D721Med (cell line): ENCODE measurements at places on chromosomes 13 and 19.

GRCh38 chr13:48448959-48449614, 36.2 kb upstream of the LPAR6 start:
- no peak for DNase-seq

DNA sequence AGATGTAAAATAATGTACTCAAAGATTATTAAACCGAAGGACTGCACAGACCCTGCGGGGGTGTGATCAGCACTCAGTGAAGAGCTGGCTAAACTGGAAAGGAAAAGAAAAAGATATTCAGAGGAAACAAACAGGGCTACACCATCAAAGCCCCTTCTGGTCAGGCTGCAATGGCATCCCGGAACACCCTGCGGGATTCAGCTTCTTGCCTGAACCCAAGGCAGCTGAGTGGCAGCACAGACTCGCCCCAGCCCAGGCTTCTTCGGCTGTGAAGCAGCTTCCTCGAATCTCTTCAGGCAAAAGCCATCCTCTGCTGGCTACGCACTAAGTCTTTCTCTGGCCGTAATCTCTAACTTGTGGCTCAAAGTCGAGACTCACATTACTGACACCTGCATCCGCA, 220.9 kb downstream of the TEX29 start:
- DNase-seq = no peak

GRCh38 chr13:32255724-32256109, 59.4 kb downstream of the ZAR1L start:
- no peak for DNase-seq

- DNase-seq = peak; percentile 79
These were observed 7.7 kb downstream of the PNMA8B start for GRCh38 chr19:46487802-46488445.

DNA sequence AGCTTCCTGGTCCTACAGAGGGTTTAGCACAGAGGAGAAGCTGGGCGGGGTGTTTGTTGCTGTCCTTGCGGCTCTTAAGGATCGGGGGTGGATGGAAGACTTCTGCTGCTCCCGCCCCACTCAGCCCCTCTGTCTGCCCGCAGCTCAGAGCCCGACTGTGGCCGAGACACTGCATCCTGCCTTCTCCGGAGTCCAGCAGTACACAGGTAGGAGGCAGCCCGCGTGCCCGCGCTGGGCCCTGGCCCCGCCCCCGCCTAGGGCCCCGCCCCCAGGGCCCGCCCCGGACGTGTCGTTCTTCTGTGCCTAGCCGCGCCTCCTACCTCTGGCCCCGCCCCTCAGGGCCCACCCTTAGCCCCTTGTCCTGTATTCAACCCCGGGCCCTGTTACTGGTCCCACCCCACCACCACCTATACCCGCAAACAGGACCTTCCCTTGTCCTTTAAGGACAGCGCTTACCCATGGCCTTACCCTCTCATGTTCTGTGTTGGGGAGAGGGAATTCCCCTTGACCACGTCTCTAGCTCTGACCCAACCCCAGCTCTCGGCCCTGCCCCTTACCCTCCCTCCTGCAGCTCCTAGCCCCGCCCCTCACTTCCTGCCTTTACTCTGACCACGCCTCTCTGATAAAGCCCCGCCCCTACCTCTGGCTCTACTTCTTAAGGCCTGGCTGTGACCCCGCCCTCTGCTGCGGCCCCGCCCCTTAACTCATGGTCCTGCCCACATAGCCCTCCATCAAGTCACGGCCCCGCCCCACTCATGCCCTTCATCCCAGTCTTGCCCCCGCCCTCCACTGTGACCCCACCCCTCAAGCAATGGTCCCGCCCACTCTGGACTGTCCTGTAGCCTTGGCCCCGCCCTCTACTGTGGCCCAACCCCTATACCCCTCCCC, 60.5 kb downstream of the CELF5 start:
- peak; percentile 58 for DNase-seq

DNA sequence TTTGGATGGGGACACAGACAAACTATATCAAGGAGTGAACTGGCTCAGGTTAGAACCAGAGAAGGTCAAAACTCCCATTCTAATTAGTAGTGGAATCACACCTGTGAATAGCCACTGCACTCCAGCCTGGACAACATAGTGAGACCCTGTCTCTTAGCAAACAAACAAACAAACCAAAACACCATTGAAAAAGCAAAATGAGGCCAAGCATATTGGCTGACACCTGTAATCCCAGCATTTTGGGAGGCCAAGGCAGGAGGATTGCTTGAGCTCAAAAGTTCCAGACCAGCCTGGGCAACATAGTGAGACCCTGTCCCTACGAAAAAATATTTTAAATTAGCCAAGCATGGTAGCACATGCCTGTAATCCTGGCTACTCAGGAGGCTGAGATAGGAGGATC, 39.1 kb upstream of the UBAC2 start:
- DNase-seq = no peak

GRCh38 chr13:27383104-27383921, 41.1 kb upstream of the GTF3A start:
- no peak for DNase-seq
